ENCODE measurements at places on chromosomes 12 and 14.
A peak's percentile ranks its signal among the peaks of the same experiment; 100 is the strongest.

DNA sequence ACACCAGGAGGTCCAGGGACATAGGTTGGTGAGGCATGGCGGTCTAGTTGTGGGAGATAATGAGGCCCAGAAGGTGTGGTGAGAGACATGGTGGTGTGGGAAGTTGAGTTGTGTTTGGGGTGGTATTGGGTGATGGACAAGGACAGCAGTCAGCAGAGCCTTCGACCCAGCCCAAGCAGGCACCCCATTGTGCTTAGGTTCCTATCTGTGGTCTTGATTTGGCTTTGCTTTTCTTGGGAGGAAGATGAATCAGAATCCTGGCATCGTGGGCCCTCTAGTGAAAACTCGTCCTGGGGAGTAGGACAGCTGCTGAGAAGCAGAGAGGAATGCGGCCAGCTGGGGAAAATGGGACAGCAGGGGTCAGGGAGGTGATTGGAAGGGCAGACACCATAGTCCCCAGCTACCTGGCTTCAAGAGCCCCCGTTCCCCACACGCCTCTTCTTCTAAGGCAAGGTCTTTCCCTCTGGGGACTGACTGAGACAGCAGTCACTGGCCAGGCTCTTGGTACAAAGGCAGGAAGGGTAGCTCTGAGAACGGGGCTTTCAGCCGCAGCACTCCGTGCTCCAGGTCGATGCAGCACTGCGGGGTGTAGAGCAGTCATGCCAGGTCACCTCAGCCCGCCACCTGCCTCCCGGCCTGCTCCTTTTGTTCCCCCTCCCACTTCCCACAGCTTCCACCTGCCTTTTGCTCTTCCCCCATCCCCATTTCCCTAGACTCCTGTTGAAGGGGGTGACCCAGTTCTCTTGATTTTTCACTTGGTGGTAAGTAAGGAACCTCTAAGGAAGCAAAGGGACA is 7.9 kb downstream of the NRIP2 start:
- DNase-seq = no peak

GRCh38 chr14:65502676-65503124 is 90.2 kb downstream of the FUT8 start:
- no peak for DNase-seq

GRCh38 chr12:75716291-75717025 is 205.0 kb upstream of the KRR1 start:
- DNase-seq = no peak

GRCh38 chr12:120538281-120539156 is 4.4 kb downstream of the RNF10 start:
- no peak for DNase-seq

DNA sequence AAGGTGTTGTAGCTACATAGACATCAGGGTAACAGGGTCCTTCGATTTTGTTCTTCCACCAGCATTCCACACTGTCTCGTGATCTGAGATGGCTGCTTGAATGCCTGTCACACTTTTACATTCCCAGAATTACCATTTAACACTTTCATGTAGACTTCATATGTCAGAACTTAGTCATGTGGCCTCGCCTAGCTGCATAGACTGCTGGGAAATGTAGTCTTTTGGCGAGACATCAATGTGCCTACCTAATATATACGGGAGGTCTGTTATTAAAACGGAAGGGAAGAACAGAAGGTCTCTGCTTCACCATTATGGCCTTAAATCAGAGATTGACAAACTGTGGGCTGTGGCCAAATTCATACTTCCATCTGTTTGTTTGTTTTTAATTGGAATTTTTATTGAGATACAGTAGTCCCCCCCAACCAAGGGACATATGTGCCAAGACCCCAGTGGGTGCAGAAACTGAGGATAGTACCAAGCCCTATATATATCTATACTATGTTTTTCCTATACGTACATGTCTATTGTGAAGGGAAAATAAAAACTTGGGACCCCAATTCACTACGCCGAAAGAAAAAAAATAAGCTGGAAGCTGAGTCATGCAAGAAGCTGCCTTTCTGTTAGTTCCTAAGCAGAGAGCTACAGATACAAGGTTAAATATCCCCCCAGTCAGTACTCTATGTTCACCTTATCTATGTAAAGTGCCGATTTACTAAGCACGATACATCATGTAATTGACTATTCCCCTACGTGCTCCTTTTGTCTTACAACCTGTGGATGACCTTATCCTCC is 11.3 kb upstream of the HRK start:
- no peak for DNase-seq

DNA sequence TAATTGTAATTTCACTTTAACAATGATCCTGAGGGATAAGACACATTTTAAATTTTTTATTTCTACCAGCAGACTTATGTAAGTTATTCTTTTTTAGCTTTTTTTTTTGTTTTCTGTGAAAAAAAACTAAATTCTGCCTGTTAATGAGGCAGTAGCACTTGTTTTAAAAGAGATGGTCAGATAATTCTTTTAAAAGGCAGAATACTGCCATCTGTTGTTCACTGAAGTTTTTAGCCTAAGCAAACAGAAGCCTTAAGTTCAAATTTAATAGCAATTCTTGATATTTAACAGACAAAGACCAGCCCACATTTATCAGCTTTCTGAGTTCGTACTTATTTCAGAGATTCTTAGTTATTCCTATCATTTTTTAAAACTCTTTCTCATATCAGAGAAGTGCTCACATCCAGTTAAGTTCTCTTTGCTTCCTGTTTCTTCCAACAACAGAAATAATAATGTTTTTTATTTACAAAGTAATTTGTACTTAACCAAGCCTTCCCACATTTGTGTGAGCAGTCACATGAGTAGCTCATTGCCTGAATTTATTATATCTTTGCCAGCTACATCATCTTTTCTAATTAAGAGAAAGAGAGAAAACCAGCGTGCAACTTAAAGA is 93.4 kb upstream of the SLCO1C1 start:
- DNase-seq = no peak

GRCh38 chr12:93699271-93700145 is 22.3 kb downstream of the CRADD start:
- no peak for DNase-seq

GRCh38 chr12:59486827-59487226 is 109.0 kb upstream of the SLC16A7 start:
- no peak for DNase-seq

- DNase-seq = peak; percentile 84
Observed at GRCh38 chr12:57454566-57455373, at the start of gene INHBE. Gene INHBE (plus strand): TSS chr12:57455307. CDS start chr12:57455537, 230 bp downstream.

DNA sequence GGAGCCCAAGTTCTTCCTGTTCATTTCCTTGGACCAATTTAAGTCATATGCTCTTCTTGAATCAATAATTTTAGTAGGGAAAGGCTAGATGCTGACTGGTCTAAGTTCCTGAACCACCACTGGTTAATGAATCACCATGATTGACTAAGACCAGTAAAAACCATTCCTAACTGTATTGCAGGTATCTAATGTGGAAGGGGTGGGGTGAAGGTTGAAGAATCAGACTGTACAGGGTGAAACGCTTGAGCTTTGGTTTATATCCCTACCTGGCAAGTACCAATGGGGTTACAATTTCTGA is 100.1 kb downstream of the DYRK2 start:
- no peak for DNase-seq

DNA sequence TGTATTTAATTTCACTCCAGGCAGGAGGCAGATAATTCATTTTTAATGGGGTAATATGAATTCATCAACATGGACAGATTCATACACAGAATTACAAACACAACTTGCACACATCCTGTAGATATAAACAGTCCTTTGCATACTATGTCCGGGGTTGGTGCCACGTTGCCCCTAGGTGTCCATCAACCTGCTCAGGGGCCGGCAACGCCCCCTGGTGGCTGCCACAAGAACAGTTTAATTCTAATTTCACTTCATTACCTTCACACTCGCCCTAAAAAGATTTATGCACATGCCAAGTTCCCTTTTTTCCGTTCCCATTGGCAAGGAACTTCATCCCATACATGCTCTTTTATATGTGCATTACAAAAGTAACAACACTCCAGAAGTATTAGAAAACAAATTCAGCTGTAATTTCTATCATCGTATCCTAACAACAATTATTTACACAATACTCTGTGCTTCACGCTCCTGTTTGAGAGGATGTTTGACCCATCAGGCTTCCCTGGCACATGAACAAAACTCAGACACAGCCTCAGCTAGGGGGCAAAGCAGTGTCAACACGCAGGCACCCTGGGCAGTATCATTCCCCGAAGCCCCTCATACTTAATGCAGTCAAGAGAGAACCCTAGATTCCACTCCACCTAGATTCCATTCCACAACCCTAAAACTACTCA is 15.5 kb downstream of the MANSC1 start:
- DNase-seq = peak; percentile 69
